ENCODE measurements at places on chromosomes 2 and 18. TPM values are rescaled to one million over a fixed set of nuclear protein-coding genes. Genes with fewer than 3 reads are reported as not detected.

- H3K27ac ChIP-seq = no peak overlapping the region
- DNase-seq = no peak
- H3K4me3 ChIP-seq = no peak overlapping the region
- H3K27me3 ChIP-seq = peaks cover 6% of the 10 kb centered on the region
- H3K4me1 ChIP-seq = peaks cover 36% of the 10 kb centered on the region
These were observed 90.6 kb downstream of the SNTG2 start for GRCh38 chr2:1041012-1041805.

DNA sequence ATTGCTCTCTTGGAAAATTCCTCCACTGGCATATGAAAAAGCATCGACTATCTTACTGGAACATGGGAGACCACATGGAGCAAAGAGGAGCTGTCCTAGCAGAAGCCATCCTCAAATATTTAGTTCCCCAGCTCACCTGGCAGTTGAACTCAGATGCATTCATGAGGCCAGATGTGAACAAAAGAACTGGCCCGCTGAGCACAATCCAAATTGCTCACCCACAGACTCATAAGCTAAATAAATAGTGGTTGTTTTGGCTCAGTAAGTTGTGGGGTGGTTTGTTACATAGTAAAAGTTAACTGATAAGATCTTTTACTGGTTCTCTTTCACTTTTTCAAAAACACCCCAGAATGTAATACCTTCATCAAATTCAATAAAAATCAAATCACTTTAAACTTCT is 108.6 kb upstream of the CWC22 start:
- no peak overlapping the region for H3K4me3 ChIP-seq
- H3K36me3 ChIP-seq = no peaks in the 10 kb centered on the region
- H3K27ac ChIP-seq = no peak overlapping the region
- H3K4me1 ChIP-seq = no peaks in the 10 kb centered on the region

DNA sequence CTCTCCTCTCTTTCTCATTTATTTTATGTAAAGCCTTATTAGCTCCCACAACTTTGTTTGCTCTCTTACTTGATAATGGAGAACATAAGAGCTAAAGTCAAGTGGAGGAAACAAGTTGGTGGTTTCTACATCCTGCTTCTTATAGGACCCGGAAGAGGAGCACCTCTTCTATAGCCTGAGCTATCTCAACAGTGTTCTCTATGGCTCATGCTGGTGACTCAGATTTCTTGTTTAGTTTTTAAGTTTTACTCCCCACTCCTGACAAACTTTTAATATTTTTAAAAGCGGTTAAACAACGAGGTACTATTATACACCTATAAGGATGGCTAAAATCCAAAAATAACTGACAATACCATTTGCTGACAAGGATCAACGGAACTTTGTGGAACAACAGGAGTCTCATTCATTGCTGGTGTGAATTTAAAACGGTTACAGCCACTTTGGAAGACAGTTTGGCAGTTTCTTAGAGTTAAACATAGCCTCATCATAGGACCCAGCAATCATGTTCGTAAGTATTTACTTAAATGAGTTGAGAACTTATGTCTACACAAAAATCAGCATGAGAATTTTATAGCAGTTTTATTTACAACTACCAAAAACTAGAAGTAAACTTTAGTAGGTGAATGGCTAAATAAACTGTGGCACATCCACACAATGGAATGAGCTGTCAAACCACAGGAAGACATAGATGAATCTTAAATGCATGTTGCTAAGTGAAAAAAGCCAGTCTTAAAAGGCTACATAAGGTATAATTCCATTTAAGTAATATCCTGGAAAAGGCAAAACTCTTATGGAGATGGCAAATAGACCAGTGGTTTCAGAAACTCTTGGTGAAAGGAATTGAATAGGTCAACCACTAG is 12.7 kb upstream of the CDC42EP3 start:
- no peak overlapping the region for H3K4me3 ChIP-seq
- no peaks in the 10 kb centered on the region for H3K27me3 ChIP-seq
- no peak for DNase-seq
- no peaks in the 10 kb centered on the region for H3K36me3 ChIP-seq

GRCh38 chr2:22829791-22830190 is 555.2 kb upstream of the KLHL29 start:
- no peak overlapping the region for H3K27ac ChIP-seq
- no peaks in the 10 kb centered on the region for H3K36me3 ChIP-seq
- no peaks in the 10 kb centered on the region for H3K27me3 ChIP-seq
- no peak overlapping the region for H3K4me3 ChIP-seq
- peaks cover 16% of the 10 kb centered on the region for H3K4me1 ChIP-seq

DNA sequence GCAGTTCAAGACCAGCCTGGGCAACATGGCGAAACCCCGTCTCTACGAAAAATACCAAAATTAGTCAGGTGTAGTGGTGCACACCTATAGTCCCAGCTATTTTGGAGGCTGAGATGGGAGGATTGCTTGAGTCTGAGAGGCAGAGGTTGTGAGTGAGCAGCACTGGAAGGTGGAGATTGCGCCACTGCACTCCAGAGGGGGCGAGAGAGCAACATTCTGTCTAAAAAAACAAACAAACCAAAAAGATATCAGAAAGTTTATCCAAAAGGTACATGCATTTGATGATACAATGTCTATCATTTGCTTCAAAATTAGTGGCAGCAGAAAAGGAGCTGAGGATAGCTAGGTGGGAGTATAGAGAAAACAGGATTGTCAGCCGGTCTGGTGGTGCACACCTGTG is 39.8 kb upstream of the CABLES1 start:
- peaks cover 2% of the 10 kb centered on the region for H3K27me3 ChIP-seq
- no peaks in the 10 kb centered on the region for H3K36me3 ChIP-seq
- no peak overlapping the region for H3K4me3 ChIP-seq

Gene PARD6G
- total RNA-seq = 25.2 TPM

- no peaks in the 10 kb centered on the region for H3K36me3 ChIP-seq
- H3K4me3 ChIP-seq = no peak overlapping the region
- peaks cover 11% of the 10 kb centered on the region for H3K4me1 ChIP-seq
- no peak overlapping the region for H3K27ac ChIP-seq
These were observed 18.2 kb upstream of the SEH1L start for GRCh38 chr18:12929477-12930083.

Gene SLC40A1
- 0.56 TPM for total RNA-seq

DNA sequence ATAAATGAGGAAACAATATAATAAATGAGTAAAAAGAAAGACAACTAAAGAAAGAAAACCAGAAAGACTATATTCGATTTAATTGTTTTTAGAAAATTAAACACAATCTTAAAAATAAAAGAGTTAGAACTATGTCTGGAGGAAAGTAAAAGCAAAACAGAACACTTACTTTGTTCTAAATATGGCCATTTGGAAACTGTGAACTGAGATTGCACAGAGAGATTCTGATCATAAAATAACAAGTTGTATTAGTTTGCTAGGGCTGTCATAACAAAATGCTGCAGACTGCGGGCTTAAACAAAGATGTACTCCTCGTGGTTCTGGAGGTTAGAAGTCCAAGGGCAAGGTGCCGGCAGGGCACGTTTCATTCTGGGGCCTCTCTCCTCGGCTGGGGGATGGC is 128.1 kb upstream of the AQP4 start:
- DNase-seq = no peak
- H3K27ac ChIP-seq = no peak overlapping the region
- H3K36me3 ChIP-seq = no peaks in the 10 kb centered on the region
- H3K4me3 ChIP-seq = no peak overlapping the region
- no peaks in the 10 kb centered on the region for H3K4me1 ChIP-seq
- H3K27me3 ChIP-seq = no peaks in the 10 kb centered on the region

DNA sequence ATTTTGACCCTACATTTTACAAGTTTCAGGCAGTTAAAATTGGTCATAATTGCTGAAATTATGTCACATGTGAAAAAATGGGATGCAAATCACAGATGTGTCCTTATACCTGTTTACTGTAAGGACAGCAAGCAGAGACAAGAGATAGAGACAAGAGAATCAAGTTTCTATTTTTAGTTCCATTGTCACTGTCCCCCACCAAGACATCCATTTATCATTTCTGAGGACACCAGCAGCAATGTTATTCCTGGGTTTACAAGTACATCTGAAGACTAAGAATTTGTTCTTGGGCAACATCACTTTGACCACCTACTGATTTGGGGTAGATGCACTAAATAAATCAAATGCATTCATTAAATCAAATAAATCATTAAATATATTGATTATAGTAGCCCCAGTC is 1111.7 kb downstream of the DPP10 start:
- H3K36me3 ChIP-seq = no peaks in the 10 kb centered on the region
- H3K27me3 ChIP-seq = no peaks in the 10 kb centered on the region
- DNase-seq = no peak
- H3K4me1 ChIP-seq = no peaks in the 10 kb centered on the region

GRCh38 chr2:211674715-211675114 is 863.9 kb downstream of the ERBB4 start:
- H3K27ac ChIP-seq = no peak overlapping the region
- H3K36me3 ChIP-seq = no peaks in the 10 kb centered on the region
- H3K27me3 ChIP-seq = no peaks in the 10 kb centered on the region
- no peaks in the 10 kb centered on the region for H3K4me1 ChIP-seq

Gene NEB
- 0.59 TPM for total RNA-seq

DNA sequence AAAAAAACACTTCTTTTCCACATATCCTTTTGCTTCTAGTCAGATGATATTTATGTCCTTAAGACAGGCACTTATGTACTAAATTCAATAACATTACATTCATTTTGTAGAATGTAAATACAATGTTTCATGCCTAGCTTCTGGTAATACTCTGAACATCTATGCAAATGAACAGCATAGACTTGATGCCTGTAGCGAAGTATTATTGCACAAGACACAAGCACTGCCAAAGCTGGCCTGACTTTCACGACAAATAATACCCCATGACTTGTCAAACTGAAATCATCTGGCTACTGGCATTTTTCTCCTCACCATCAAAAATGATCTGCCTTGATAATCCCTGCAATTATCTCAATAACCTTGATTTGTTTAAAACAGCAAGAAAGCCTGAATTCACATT is 101.3 kb downstream of the L3MBTL4 start:
- no peak overlapping the region for H3K4me3 ChIP-seq
- no peaks in the 10 kb centered on the region for H3K4me1 ChIP-seq
- H3K36me3 ChIP-seq = peaks cover 5% of the 10 kb centered on the region
- DNase-seq = no peak
- no peak overlapping the region for H3K27ac ChIP-seq

Gene LYPD1
- total RNA-seq = 1.1 TPM

- H3K4me1 ChIP-seq = peaks cover 2% of the 10 kb centered on the region
- H3K27ac ChIP-seq = no peak overlapping the region
- no peak for DNase-seq
- no peak overlapping the region for H3K4me3 ChIP-seq
- no peaks in the 10 kb centered on the region for H3K36me3 ChIP-seq
These were observed 27.6 kb upstream of the CALCRL start for GRCh38 chr2:187475499-187476248.

DNA sequence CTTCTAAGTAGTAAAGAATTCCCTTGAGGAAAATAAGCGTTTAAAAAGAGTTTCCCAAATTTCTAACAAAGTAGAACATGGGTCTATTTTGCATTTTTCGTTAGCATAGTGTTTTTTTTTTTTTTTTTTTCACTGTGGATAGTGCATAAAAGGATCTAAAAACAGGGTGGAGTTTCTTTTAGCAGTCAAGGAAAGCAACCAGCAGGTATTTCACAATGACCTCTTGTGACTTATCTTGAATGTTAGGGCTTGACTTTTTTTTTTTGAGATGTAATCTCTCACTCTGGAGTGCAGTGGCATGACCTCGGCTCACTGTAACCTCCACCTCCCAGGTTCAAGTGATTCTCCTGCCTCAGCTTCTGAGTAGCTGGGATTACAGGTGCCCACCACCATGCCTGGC is 14.9 kb upstream of the DGKD start:
- no peak overlapping the region for H3K27ac ChIP-seq
- H3K27me3 ChIP-seq = peaks cover 4% of the 10 kb centered on the region
- no peaks in the 10 kb centered on the region for H3K36me3 ChIP-seq

- no peak overlapping the region for H3K4me3 ChIP-seq
- no peak overlapping the region for H3K27ac ChIP-seq
- no peaks in the 10 kb centered on the region for H3K36me3 ChIP-seq
- H3K27me3 ChIP-seq = peaks cover 2% of the 10 kb centered on the region
These were observed 83.7 kb upstream of the UBXN4 start for GRCh38 chr2:135657806-135658582.

Gene RGPD4
- 0.12 TPM for total RNA-seq

Gene KIAA2012
- not detected for total RNA-seq

Gene BCL2
- total RNA-seq = 6.8 TPM

GRCh38 chr2:24626131-24626530 is 135.1 kb downstream of the NCOA1 start:
- no peaks in the 10 kb centered on the region for H3K27me3 ChIP-seq
- H3K4me1 ChIP-seq = peaks cover 14% of the 10 kb centered on the region
- no peak overlapping the region for H3K4me3 ChIP-seq
- peak overlapping the region; percentile 9 for H3K27ac ChIP-seq
- DNase-seq = no peak
- H3K36me3 ChIP-seq = no peaks in the 10 kb centered on the region

GRCh38 chr18:394987-395362 is 105.5 kb downstream of the COLEC12 start:
- H3K27me3 ChIP-seq = no peaks in the 10 kb centered on the region
- no peak for DNase-seq
- peaks cover 23% of the 10 kb centered on the region for H3K4me1 ChIP-seq
- H3K36me3 ChIP-seq = no peaks in the 10 kb centered on the region
- H3K4me3 ChIP-seq = no peak overlapping the region

DNA sequence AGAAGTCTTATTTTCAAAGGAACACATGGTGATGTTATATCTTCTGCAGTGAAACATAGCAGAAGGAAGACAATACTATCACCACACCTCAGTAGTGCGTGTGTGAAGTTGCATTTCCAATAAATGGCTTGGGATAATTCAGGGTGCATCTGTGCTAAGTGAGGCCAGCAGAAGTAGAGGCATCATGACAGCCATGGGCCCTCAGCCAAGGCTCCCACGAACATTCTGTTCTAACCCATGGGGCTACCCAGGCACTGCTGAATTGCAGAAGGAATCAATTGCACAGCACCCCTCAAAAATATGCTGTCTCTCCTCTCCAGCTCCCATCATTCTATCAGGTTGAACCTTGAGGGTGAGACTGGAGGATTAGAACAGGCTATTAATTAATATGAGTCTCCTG is 139.5 kb downstream of the RIF1 start:
- no peak overlapping the region for H3K4me3 ChIP-seq
- no peaks in the 10 kb centered on the region for H3K36me3 ChIP-seq
- no peak overlapping the region for H3K27ac ChIP-seq

DNA sequence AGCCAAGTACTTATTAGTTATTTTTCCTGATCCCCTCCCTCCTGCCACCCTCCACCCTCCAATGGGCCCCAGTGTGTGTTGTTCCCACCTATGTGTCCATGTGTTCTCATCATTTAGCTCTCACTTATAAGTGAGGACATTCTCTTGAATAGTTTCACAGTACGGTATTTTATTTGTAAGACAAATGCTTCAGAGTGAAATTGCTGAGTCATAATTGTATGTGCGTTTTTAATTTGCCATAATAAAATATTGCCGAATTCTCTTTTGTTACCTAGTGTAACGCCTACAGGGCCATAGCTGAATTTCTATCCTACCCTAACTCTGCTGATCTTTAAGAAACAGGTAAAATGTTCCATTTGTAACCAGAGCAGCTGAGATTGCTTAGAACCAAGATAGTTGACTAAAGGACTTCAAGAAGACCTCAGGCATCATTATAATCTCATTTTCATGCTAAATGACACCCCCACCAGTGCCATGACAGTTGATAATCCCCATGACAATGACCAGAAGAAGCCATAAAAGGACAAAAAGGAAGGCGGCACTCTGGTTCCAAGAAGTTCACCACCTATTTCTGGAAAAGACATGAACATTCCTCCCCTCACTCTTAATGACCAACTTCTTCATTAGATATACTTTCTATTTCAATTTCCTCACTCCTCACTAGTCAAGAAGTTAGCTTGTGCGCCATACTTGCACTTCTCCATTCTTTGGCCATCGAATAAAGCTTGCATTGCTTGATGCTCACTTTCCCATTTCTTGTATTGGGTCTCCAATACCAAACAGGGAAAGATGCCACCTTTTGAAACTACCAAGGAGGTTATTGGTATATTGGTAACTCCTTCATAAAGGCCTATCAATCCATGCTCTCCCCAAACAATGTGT is 18.4 kb downstream of the SCN9A start:
- no peak for DNase-seq
- H3K27me3 ChIP-seq = no peaks in the 10 kb centered on the region
- H3K36me3 ChIP-seq = no peaks in the 10 kb centered on the region
- H3K27ac ChIP-seq = no peak overlapping the region
